ENCODE measurements at places on chromosomes 6 and 20.

GRCh38 chr6:56250266-56250665, 2.9 kb upstream of the COL21A1 start:
- no peak for DNase-seq

DNA sequence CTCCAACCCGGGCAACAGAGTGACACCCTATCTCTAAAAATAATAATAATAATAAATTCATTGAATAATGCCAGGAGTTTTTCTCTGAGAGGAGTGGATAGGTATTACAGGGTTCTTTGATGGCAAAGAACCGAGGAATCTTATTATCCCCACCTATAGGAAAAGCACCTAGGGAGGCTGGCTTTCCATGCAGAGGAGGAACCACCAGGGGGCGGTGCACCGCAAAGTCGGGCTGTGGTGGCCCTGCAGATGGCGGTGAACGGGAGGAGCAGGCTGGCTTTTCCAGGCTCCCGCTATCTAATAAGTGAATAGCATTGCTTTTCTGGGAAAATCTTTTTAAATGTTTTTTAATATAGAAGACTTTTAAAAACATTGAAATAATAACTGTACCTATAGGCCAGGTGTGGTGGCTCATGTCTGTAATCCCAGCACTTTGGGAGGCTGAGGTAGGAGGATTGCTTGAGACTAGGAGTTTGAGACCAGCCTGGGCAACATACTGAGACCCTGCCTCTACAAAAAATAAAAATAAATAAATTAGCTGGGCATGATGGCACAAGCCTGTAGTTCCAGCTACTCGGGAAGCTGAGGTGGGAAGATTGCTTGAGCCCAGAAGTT, 864.2 kb downstream of the KIF16B start:
- DNase-seq: no peak

- no peak for DNase-seq
Measured at GRCh38 chr20:32780749-32781655, 18.8 kb downstream of the DNMT3B start.

GRCh38 chr20:35404614-35405259, 7.0 kb downstream of the UQCC1 start:
- no peak for DNase-seq

- no peak for DNase-seq
Measured at GRCh38 chr6:138219398-138219797, 1.1 kb upstream of the PBOV1 start.

- no peak for DNase-seq
Measured at GRCh38 chr20:603116-603640, 6.9 kb downstream of the TCF15 start.

- no peak for DNase-seq
Measured at GRCh38 chr6:47587493-47587892, 109.9 kb downstream of the CD2AP start.

GRCh38 chr6:148793721-148794120, 46.9 kb downstream of the UST start:
- DNase-seq: no peak

- DNase-seq: peak; percentile 11
Measured at GRCh38 chr20:63059684-63060056, 52.9 kb upstream of the BHLHE23 start.

DNA sequence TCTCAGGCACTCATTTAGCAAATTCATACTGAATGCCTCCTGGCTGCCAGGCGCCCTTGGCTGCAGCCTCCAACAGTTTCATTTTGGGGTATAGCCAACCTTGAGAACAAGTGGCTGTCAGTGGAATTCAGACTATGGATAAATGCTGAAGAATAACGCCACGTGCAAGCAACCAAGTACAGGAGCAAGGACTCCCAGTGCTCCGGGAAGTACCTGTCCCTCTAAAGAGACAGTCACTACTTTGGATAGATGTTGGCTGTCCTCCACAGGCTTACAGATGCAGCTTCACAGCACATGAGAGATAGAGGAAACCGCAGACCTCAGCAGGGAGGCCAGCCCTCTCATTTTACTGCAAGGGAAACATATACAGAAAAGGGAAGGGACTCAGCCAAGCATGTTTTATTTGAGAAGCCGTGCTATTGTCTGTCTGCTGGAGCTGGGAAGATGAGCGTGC, 658.2 kb downstream of the PTPRT start:
- peak; percentile 30 for DNase-seq

GRCh38 chr20:53187392-53188068, 215.4 kb downstream of the TSHZ2 start:
- DNase-seq: peak; percentile 46

DNA sequence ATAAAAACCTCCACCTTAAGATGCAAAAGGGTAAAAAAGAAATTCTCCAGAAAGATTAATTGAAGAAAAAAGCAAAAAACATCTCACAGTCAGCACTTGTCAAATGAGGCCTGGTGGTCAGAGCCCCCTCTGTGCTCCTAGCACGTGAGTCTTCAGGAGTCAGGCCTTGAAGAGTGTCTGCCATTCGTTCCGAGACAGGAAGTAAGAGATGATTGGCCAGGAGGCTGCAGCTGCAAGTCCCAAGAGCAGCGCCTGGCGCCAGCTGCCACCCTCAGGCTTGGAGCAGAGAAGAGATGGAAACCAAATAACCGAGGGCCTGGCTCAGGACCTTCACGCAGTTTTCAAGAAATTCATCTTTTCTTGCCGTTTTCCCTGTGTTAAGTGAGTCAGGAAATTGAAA, 65.0 kb downstream of the FAM120B start:
- peak; percentile 43 for DNase-seq

DNA sequence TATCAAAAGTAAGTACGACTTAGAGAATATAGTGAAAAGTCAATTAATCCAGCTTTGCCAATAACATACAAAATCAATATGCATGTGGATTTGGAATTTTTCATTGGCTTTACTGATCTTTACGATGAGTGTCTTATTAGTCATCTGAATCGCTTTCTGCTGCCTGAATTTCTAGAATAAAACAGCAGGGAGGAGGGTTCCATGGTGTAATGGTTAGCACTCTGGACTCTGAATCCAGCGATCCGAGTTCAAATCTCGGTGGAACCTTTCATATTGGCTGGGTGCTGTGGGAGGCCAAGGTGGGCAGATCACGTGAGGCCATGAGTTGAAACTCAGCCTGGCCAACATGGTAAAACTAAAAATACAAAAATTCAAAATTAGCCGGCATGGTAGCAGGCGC, 448.8 kb downstream of the RNF144B start:
- DNase-seq: no peak

DNA sequence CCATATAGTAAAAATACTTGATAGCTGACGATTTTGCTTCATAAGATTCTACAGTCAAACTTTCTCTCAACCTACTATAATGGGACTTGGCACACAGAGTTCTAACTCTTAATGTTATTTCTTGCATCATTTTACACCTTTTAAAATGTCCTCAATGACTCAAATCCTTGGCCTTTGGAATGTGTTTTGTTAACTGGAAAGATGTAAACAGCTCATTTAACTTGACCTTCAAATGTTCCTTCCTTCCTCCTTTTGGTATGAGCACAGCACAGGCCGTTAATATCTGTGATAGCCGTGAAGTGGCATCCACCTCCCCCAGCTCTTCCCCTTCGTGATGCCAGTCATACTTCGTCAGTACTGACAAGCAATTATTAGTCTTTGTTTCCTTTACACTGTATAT, 972.0 kb upstream of the CITED2 start:
- DNase-seq: no peak

GRCh38 chr6:4167123-4167522, 31.7 kb upstream of the ECI2 start:
- DNase-seq: no peak

- peak; percentile 31 for DNase-seq
Measured at GRCh38 chr20:39946931-39947330, 742.1 kb downstream of the MAFB start.

GRCh38 chr6:8079126-8079525, 14.9 kb upstream of the BLOC1S5 start:
- no peak for DNase-seq

DNA sequence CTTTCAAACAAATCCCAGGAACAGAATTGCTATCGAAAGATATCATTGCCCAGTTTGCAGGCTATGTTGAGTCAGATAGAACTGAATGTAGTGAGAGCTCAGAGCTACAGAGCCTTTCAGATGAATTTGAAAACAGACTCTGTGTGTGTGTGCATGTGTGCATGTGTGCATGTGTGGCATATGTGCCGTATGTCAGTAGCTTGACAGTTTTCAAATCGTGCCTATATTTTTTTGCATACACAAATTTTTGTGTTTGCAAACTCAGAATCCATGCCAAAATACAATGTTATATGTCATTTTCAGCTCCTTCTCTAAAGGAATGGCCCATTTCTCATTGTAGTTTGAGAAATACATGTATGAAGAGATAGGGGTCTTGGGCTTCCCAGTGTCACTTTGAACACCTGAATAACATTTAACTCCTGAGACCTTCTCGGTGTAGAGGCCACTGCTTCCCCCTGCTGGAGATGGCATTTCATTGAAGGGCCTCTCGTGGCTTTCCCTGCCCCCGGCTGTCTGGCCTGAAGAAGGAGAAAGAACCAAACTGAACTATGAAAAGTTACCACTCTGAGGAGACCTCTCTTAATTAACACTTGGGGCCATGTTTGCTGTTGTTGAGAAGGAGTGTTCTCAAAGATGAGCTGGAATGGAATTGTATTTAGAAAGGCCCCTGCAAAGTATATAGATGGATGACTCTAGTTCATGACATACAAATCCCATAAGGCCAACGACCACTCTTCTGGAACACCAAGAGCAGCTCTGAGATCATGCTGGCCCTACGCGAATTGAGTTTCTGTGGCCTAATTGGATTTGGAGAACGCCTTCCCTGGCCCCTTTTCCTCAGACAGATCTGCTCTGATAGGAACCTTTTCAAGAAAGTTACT, 58.7 kb downstream of the VAPB start:
- no peak for DNase-seq

- no peak for DNase-seq
Measured at GRCh38 chr6:28683945-28684538, 158.4 kb downstream of the GPX5 start.

All from right hindlimb (tissue), 1 donor.